ENCODE measurements at places on chromosomes 12 and 14.
A peak's percentile ranks its signal among the peaks of the same experiment; 100 is the strongest.

GRCh38 chr14:53608369-53608768 is 348.3 kb downstream of the BMP4 start:
- DNase-seq: no peak

DNA sequence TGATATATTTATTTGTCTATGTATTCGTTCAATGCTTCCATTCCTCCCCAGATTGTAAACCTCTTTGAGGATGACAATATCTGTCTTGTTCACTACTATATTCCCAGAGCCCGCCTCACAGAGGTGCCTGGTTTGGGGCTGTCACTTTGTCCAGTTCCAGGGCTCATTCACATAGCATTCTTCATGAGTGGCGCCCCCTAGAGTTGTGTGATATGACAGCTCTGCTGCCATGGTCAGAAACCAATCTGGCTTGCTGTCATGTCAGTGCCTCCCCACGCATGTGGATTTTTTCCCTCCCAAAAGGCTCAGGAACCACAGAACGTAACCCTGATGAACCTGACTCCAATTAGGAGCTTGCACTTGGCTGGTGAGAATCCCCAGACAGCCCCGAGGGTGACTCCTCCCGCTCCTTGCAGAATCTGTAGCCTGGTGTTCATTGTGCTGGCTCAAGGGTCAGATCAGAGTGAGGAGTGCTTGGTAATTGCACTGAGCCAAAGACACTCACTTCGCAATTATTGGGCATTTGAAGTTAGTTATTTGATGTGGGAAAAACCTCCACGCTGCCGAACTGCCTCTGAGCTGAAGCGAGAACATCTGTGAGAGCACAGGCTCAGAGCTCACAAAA is 145.5 kb downstream of the PTPN11 start:
- DNase-seq: no peak

- no peak for DNase-seq
Measured at GRCh38 chr14:58002618-58003017, 136.7 kb upstream of the SLC35F4 start.

DNA sequence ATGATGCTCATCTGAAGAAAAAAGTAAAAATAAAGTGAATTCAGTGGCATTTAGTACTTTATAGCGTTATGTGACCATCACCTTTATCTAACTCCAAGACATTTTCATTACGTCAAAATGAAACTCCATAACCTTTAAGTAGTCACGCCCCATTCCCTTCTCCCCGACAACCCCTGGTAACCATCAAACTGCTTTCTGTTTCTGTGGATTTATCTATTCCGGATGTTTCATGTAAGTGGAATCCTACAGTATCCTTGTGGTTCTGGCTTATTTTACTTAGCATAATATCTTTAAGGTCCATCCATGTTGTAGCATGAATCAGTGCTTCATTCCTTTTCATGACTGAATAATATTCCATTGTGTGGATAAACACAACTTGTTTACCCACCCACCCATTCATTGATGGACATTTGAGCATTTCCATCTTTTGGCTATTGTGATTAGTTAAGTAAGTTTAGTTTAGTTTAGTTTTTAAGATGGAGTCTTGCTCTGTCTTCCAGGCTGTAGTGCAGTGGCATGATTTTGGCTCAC is 18.5 kb upstream of the MAP1LC3B2 start:
- no peak for DNase-seq

GRCh38 chr12:103712216-103712615 is 125.1 kb downstream of the STAB2 start:
- peak; percentile 9 for DNase-seq

DNA sequence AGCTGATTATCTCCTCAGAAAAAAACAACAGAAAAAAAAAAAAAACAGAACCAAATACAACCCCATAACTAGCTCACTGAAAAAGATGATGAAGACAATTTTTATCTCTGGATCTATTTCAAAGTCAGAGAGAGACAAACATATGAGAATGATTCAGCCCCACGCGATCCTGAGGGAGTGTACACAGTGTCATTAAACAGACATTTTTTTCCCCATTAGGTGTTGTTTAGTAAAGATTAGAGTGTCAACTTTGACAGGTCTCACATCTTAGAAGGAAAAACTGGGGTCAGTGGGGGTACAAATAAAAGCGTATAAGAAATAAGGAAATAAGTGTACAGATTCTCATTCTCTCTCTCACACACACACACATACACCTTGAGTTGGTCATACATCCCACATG is 635.4 kb downstream of the NRXN3 start:
- no peak for DNase-seq

GRCh38 chr12:77609016-77609415 is 221.7 kb upstream of the NAV3 start:
- DNase-seq: no peak

GRCh38 chr14:70398280-70398679 is 18.6 kb downstream of the SYNJ2BP start:
- no peak for DNase-seq

DNA sequence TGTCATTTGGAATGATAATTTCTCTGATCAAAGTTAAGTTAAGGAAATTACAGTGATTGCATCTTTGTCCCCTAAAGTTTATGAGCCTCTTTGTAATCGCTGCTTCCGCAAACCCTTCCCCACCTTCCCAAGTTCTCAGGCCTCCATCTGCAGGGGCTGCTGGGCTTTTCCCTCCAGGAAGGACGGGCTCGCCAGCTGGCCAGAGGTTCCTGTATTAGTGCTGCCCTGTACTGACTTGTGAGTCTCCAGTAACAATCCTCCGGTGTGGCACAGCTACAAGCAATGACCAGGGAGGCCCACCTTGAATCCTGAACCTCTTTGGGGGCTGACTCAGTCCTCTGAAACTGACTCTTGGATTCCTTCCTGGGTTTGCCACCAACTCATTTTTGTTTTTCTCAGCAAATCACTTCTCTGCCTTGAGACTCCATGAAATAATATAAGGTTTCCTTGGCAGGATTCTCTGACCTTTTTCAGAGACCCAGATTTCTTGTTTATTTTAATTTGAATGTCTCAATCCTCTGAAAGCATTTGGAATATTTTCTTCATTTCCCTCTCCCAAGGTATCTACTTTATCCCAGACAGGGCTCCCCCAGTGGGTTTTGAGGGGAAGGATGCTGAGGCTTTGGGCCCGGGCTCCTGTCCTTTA is 398.6 kb downstream of the ZFP36L1 start:
- no peak for DNase-seq

GRCh38 chr14:60204843-60205774 is 39.9 kb upstream of the DHRS7 start:
- DNase-seq: no peak

DNA sequence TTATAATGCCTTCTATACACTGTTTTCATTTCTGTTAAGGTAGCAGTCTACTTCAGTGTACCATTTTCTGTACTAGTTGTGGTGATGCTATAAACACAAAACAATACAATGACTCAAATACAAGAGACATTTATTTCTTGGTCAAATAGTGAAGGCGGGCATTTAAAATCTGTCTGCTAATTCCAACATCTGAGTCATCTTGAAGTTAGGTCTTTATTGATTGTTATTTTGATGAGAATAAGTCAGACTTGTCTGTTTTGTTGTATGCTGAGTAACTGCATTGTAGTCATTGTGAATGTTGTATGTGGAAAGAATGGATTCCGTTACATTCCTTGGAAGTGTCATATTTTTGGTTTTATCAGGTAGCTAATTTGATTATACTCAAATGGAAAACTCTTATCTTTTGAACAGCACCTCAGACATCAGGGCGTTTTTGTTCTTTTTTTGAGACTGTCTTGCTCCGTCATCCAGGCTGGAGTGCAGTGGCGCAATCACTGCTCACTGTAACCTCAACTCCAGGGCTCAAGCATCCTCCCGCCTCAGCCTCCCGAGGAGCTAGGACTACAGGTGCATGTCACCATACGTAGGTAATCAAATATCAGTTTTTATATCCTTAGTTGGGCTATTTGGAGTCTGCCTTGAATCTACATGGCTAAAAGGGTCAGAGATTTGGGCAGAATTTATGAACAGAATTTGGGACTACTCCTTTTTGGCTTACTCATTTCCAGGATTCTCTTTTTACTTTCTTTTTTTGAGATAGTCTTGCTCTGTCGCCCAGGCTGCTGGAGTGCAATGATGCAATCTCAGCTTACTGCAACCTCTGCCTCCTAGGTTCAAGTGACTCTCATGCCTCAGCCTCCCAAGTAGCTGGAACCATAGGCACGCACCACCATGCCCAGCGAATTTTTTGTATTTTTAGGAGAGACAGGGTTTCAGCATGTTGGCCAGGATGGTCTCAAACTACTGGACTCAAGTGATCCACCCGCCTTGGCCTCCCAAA is 56.8 kb downstream of the PAPLN start:
- no peak for DNase-seq

- no peak for DNase-seq
Measured at GRCh38 chr12:87344699-87345098, 684.5 kb downstream of the C12orf50 start.

DNA sequence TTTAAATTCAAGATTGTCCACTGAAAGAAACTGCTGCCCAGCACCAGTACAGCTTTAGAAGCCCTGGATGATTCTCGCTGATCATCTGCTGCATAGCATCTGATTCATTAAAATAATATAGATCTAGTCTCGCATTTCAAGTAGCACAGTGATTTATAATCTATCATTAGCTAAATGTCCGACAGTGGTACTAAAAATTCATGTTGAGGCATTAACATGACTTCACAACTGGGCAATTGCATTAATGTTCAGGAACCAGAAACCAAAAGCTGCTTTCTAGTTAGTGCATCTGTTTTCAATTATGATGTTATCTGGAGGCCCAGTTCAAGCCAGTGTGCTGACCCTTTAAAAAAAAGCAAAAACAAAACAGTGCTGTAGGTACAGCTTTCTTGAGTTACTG is 1987.2 kb upstream of the SEL1L start:
- DNase-seq: no peak

DNA sequence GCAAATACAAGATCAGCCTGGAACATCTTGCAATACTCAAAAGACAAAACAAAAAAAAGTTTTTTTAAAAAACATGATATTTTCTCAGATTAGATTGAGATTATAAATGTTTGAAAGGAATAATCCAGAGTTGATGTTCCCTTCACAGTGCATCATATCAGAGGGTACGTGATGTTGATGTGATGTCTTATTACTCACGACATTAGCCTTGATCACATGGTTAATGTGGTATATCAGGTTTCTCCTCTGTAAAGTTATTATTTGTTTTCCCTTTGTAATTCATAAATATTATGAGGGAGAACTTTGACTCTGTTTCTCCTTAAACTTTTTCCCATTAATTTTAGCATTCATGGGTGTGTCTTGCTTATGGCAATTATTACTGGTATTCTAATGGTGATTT is 26.6 kb downstream of the LIMA1 start:
- DNase-seq: no peak

DNA sequence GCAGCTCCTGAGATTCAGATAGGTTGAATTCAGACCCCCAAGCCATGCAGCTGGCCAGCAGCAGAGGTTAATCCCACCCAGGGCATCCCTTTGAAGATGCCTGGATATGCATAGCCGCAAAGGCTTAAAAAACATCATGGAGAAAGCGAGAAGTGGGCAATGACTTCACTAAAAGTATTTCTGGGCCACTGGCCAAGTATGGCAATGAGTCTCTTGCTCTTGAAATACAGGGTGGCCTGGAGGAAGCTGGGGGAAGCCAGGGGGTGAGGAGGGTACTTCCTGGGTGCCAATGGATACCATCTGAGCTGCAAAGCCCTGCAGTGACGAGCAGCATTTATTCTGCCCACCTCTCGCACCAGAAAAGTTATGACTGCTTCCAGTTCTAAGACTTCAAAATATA is 539.3 kb upstream of the TBX3 start:
- no peak for DNase-seq
